ENCODE measurements at places on chromosomes 12 and 14.

DNA sequence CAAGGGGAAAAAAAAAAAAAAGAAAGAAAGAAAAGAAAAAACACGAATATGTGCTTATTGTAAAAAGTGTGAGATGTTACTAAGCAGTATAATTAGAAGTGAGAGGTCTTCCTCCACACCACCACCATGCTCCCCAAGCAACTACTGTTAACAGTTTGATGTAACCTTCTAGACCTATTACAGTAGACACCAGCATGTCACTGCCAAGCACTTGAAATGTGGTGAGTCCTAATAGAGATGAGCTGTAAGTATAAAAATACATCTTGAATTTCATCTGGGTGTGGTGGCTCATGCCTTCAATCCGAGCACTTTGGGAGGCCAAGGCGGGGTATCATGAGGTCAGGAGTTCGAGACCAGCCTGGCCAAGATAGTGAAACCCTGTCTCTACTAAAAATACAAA lies 8.1 kb upstream of the SNRNP35 start:
- DNase-seq = no peak

GRCh38 chr12:52202361-52203078 lies 10.7 kb upstream of the KRT80 start:
- DNase-seq = no peak

- no peak for DNase-seq
Observed at GRCh38 chr12:132163911-132164288, 19.6 kb downstream of the NOC4L start.

GRCh38 chr12:89676930-89677329 lies 31.7 kb downstream of the ATP2B1 start:
- DNase-seq = no peak

DNA sequence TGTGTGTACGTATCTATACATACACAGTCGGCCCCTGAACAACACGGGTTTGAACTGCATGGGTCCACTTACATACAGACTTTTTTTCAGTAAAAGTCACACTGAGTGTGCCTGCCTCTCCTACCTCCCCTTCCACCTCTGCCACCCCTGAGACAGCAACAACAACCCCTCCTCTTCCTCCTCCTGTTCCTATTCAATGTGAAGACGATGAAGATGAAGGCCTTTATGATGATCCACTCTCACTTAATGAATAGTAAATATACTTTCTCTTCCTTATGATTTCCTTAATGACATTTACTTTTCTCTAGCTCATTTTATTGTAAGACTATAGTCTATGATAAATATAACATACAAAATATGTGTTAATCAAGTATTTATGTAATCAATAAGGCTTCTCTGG lies 25.5 kb downstream of the TM7SF3 start:
- DNase-seq = no peak

- no peak for DNase-seq
Observed at GRCh38 chr14:35861204-35861868, 35.2 kb downstream of the BRMS1L start.

DNA sequence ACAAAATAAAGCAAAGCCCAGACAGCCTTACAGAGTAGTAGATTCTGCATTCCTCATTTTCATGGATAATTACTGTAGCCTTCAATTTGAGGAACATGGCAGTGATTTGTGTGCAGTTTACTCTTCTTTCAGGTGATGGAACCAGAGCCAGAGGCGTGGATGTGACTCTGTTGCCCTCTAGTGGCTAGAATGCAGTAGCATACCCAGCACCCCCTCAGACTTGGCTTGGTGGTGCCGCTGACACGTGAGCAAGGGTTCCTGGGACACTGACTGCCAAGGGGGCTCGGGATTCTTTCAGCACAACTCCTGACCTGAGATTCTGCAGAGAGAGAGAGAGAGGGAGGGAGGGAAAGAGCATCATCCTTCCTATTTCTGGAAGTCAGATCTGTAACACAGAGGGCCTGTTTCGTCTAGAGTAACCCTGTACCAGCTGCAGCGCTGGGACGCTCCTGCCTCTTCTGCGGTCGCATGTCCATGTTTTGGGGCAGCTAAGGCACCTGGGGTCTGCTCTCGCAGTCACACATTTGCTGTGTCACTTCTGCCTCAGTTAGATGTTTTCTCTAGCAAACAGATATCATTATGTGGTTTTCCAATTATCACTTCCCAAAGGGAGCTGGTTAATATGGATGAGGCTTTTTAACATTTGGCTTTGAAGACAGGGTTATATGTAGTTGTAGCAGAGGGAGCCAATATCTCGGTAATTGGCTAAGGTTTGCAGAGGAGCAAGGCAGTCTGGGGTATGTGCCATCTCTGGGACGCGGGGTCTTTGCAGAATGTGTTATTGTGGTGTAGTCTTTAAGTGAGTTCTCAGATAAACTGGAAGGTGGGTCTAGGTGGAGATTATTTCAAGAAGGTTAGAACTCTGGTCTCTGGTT lies 428.1 kb downstream of the NRXN3 start:
- DNase-seq = no peak

DNA sequence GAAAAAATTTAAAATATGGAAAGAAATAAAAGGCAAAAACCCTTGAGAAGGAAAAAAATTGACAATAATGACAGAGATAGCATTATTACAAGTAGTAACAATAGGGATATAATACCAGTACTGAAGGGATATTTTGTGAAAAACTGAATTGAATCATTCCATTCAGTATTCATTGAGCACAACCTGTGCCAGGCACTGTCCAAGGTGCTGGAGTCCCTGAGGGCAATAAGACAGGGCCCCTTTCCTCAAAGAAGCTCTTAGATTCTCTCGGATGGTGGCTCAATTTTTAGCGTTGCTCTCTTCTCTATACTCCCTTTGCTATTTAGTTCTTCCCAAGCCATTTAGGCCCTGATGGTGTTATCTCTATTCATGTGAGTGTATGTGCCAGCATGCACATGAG lies 34.3 kb upstream of the GAS2L3 start:
- DNase-seq = no peak

DNA sequence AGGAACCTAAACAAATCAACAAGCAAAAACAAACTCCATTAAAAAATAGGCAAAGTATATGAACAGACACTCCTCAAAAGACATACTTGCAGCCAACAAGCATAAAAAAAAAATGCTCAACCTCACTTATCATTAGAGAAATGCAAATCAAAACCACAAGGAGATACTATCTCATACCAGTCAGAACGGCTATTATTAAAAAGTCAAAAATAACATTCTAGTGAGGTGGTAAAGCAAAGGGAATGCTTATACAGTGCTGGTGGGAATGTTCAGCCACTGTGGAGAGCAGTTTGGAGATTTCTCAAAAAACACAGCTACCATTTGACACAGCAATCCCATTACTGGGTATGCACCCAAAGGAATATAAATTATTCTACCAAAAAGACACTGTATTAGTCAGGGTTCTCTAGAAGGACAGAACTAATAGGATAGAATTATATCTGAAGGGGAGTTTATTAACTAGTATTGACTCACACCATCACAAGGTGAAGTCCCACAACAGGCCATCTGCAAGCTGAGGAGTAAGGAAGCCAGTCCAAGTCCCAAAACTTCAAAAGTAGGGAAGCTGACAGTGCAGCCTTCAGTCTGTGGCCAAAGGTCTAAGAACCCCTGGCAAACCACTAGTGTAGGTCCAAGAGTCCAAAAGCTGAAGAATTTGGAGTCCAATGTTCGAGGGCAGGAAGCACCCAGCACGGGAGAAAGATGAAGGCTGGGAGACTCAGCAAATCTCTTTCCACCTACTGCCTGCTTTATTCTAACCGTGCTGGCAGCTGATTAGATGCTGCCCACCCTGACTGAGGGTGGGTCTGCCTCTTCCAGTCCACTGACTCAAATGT lies 101.6 kb upstream of the KRAS start:
- DNase-seq = no peak

GRCh38 chr12:96810477-96810876 lies 96.6 kb upstream of the NEDD1 start:
- DNase-seq = no peak

DNA sequence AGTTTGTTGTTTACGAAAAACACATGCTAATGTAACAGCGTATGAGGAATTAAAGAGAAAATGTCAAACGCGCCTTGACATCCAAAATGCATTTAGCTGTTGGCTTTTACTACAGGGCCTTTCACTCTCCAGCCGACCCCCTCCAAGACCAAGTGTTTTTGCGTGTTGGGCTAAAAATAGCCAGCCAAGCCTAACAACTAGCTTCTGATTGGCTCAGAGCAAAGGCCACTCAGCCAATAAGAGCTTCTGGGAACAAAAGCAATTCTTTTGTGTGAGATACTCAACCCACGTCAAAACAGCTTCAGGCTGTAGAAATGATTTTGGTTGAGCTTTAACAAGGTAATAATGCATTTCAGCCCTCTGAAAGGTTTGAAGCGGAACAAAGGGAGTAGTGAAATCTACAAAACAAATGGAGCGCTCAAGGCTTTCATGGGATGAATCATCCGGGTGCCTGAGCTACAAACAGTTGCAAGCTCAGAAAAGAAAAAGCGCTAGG lies 198.7 kb upstream of the DCN start:
- DNase-seq = peak; percentile 65

GRCh38 chr12:67697967-67698366 lies 49.4 kb downstream of the DYRK2 start:
- no peak for DNase-seq

- DNase-seq = no peak
Observed at GRCh38 chr14:101155575-101155974, 252.1 kb upstream of the RTL1 start.

- no peak for DNase-seq
Observed at GRCh38 chr12:124449623-124450375, 117.6 kb downstream of the NCOR2 start.

DNA sequence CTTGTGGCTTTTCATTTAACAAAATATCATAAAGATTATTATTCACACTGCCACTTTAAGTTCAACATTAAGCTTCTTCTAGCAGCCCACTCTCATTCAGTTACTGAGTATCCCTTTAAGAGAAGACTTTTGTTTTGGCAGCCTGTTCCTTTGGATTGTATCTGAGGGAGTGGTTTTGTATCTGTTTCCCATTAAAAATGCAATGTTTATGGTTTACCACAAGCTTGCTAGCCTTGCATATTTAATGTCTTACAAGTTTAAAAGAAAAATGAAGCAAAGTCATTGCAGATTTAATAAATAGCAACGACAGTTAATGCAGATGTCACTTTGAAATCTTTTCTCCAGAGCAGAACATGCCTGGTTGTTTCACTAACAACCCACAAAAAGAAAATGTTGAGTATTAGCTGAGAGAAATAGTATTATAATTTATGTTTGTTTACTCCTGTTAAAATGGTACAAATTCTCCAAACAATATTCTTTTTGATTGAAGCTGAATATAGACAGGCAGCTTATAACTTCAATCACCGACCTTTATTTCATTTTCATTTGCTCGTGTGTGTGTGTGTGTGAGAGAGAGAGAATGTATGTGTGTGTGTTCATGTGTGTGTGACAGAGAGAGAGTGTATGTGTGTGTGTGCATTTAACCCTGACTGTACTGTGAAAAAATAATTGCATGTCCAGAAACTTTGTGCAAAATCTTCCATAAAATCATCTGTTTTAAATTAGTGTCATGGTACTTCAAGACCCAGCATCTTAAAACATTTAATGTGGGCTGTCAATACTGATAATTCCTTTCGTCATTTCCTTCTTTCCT lies 1.8 kb downstream of the DCN start:
- no peak for DNase-seq

- DNase-seq = no peak
Observed at GRCh38 chr12:96986883-96987523, 79.9 kb downstream of the NEDD1 start.

DNA sequence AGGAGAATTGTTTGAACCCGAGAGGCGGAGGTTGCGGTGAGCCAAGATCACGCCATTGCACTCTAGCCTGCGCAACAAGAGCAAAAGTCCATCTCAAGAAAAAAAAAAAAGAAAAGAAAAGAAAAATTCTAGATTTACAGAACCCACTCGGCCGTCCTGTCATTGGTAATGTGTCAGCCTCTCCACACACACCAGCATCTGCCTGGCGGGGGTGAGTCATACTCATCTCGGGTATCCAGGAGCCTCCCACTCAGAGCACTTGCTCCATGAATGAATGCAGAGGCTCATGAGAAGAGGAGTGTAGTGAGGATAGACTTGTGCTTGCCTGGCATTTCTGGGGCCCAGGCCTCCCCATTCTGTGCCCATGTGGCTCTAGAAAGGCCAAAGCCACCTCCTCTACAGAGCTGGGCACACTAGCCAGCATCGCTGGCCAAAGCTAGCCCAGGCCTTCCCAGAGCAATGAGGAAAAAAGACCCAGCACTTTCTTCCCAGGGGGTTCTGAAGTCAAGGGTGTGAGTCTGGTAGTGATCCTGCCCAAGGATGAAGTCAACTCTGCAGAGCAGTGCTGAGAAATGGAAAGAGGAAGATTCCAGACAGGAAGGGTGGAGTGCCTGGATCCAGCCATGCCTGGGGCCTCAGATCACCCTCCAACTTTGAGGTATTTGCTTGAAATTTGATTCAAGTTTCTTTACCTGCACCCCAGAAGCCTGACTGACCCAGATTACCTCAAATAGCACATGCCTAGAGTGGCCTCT lies 31.2 kb upstream of the KLC1 start:
- DNase-seq = peak; percentile 31

- no peak for DNase-seq
Observed at GRCh38 chr14:65804439-65805112, 392.0 kb downstream of the FUT8 start.

DNA sequence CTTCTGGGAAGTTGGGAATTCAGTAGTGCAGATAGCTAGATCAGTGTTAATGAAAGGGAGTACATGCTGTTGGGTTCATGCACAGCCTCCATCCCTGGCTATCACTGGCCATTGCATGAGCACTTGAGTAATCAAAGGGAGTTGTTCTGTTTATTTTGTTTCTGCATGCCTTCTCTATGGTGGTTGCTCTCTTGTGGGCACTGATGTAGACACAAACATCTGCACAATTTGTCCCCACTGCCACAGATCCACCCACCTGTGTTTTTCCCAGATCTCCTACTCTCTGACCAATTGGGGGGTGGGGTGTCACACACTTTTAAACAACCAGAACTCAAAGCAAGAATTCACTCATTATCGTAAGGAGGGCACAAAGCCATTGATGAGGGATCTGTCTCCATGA lies 89.7 kb upstream of the DHRS4 start:
- DNase-seq = no peak
